NCI-H524 (cell line): ENCODE measurements at places on chromosomes 6 and 20.

- DNase-seq: no peak
Measured at GRCh38 chr6:34485321-34486060, 19.6 kb downstream of the PACSIN1 start.

- DNase-seq: no peak
Measured at GRCh38 chr6:16179970-16180431, 51.1 kb downstream of the MYLIP start.

GRCh38 chr6:36101691-36102090, 28.6 kb upstream of the MAPK13 start:
- DNase-seq: no peak

- DNase-seq: no peak
Measured at GRCh38 chr6:21751608-21752007, 158.1 kb downstream of the SOX4 start.

- DNase-seq: no peak
Measured at GRCh38 chr6:112636650-112637262, 289.6 kb downstream of the RFPL4B start.

- no peak for DNase-seq
Measured at GRCh38 chr6:132054525-132054924, 103.4 kb upstream of the CCN2 start.

GRCh38 chr6:25629198-25629576, 22.8 kb upstream of the SCGN start:
- DNase-seq: peak; percentile 47

DNA sequence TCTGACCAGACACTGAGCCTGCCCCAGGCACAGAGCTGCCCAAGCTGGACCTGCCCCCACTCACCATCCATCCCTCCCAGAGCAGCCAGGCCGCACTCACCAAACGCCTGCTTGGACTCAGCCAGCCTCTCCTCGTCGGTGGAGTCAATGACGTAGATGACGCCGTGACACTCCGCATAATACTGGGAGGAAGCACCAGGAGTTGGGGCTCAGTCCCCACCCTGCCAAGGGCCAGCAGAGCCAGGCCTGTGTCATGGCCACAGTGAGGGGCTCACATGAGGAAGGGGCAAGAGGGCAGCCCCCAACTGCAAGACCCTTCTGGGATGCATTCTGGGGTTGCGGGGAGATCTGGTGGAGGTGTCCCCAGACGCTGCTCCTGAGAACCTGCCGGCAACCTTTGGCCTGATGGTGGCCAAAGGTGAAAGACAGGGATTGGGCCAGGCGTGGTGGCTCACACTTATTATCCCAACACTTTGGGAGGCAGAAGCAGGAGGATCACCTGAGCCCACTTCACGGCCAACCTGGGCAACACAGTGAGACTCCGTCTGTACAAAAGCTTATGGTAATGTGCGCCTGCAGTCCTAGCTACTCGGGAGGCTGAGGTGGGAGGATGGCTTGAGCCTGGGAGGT, 5.6 kb downstream of the ARFRP1 start:
- DNase-seq: no peak

- DNase-seq: no peak
Measured at GRCh38 chr20:51356871-51357270, 185.6 kb downstream of the NFATC2 start.

DNA sequence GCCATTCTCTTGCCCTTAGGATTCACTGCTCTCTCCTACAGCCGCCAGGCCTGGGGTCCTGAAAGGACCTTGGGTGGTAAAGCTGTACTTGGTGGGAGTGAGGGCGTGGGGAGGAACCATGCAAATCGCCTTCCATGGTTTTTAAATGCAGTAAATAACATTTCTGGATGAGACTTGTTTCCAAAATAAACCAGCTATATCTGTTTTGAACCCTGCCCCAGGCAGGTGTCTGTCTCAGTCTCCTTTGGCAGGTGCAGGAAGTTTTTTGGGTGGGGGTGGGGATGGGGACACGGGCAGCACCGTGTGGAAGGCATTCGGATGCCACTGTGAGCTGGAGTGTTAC, 14.3 kb downstream of the ITPA start:
- no peak for DNase-seq

GRCh38 chr20:29300579-29301551, 1956.6 kb upstream of the DEFB115 start:
- no peak for DNase-seq

- no peak for DNase-seq
Measured at GRCh38 chr6:159606786-159607185, 86.3 kb downstream of the SOD2 start.

- DNase-seq: no peak
Measured at GRCh38 chr6:137631323-137631722, 137.1 kb upstream of the OLIG3 start.

DNA sequence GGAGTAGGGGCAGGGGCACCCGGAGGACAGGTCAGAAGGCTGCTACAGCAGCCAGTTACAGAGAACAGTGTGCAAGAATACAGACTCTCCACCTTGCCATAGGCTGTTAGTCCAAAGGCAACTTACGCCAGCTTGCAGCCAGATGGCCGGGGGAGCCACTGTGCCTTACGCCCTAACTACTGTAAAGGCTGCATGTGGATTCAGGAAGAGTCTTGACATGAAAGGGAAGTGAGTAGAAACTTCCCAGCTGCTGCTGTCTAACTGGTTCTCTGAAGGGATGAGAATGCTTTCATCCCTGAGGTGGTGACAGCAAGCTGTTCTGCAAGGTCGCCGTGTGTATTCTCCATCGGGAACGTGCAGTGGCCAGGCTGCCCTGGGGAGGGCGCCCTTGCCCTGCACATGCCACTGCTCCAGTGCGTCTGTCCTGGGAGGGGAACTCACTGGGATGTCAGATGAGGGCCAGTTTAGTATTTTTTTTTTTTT, 46.1 kb downstream of the LYRM4 start:
- DNase-seq: peak; percentile 85

DNA sequence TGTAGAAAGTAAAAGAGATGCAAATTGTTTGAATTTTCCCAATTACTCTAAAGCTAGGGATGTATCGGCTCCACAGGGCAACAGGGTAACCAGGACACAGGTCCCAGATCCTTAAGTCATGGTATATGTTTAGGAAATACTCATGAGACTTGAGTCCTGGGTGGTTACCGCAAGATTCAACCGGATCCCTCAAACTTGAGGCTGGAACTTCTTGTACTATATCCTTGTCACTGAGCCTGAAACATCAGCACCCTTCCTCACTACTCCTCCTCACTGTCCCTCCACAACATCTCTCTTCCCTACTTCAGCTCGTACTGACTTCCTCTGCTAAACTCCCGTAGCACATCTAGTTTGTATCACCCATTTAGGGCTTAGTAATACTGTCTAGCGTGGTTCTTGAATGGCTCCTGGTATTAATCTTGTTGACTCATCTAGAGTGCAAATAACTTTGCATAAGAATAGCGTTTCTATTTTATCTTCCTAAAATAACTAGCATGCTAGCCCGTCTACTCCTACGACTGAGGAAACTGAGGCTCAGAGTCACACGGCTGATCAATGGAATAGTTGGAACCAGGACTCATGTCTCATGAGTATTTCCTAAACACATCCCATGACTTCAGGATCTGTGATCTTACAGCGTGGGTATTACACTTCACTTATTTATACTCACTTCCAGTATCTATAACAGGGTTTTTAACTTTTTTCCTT, 72.1 kb downstream of the FILIP1 start:
- no peak for DNase-seq

- DNase-seq: no peak
Measured at GRCh38 chr6:90238496-90239266, 58.0 kb downstream of the BACH2 start.

DNA sequence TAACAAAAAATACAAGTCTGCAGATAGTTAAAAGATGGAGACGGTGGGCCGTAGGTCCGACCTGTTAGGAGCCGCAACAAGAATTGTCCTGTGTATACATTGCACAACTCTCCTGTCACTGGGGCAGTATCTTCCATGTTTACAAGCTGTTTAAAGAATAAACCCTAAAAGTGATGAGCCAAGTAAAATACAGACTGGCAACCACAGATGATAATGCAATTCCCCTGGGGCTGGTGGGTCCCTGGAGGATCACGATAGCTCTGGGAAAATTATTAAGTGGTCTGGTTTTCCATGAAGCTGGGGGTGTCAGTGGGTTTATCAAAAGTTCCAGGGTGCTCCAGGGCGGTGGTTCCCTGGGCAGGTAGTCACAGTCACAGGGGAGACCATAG, 8.1 kb upstream of the FAM50B start:
- DNase-seq: no peak

DNA sequence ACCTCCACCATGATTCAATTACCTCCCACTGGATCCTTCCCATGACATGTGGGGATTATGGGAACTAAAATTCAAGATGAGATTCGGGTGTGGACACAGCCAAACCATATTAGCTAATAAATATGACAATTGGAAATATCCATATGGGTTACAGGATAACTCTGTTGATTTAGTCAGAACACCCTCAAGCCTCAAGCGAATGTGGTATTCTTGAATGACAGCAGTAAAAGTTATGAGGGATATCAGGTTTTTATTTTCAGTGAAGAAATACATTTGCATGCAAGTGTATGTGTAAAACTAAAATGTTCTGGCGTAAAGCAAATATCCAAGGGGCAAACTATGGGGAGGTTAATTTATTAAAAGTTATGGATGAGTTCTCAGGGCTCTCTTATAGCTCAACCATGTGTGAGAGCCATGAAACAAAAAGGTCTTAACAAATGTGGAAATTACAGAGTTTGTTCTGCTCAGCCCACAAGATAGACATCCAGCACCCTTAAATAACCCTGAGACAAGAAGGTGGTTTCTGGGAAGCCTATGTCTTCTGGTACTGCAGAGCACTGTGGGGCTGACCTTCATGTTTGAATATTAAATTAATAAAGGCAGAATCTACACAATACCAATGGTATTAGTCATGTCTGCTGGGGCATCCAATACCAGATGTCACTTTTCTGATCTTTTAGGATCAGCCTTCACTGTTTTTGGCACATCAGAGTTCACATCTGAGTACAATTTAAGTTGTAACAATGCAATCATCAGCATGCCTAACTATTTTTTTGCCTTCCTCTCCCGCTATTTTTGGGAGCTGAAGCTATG, 370.5 kb upstream of the RSPO3 start:
- DNase-seq: no peak

- no peak for DNase-seq
Measured at GRCh38 chr20:61815678-61816077, 250.0 kb downstream of the TAF4 start.

GRCh38 chr20:59955131-59955796, 3.0 kb upstream of the CDH26 start:
- DNase-seq: peak; percentile 64

GRCh38 chr6:136737871-136738691, 54.2 kb downstream of the MAP3K5 start:
- DNase-seq: no peak

DNA sequence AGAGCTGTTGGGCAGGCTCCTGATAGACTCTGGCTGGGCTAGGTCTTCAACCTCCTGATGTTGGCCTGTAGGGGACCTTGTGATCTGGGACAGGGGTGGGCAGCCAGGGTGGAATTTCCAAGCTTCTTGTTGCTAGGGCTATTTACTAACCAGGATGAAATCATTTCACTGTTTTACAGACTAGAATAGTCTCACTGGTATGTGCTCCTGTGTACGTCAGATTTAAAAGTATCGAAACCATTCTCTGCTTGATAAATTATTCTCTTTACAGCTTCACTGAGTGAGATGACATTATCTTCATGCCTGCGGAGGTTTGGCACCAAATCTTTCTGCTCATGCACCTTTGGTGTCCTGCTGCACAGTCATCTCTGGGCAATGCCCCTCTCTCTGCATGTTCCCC, 10.9 kb downstream of the EDN1 start:
- no peak for DNase-seq

DNA sequence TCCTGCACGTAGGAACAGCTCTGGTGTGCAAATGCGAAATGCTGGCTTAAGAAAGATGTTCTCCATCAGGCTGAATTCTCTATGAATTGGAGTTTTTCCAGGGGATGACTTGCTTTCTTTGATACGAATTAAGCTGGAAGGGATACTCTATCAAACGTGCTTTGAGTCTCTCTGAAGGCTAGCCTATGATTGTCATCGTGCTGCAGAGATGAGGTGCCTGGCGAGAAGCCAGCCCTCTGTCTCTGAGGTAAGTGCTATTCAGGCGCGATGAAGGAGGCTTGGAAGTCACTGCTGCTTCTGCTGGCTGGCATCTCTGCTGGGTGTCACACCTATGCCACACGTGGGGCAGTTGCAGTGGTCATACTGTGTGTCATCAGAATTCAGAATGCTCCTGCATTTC, 223.7 kb downstream of the TAF4 start:
- DNase-seq: no peak

DNA sequence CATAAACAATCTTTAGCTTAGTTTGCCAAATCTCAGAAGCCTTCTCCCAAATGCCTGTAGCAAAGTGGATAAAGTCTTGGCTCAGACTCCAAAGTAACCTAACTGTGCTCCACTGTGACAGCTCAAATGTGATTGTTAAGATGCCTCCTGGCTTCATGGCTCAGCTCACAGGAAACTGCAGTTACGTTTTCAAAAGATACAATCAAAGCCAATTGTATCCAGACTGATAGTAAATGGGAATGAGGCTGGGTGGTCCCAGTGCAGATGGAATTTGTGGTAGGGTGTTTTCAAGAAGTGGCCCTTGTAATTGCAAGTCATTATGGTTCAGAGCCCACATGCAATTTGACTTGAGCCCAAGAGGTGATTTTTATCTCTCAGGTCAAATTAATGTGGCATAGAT, 151.2 kb upstream of the TAB2 start:
- no peak for DNase-seq

DNA sequence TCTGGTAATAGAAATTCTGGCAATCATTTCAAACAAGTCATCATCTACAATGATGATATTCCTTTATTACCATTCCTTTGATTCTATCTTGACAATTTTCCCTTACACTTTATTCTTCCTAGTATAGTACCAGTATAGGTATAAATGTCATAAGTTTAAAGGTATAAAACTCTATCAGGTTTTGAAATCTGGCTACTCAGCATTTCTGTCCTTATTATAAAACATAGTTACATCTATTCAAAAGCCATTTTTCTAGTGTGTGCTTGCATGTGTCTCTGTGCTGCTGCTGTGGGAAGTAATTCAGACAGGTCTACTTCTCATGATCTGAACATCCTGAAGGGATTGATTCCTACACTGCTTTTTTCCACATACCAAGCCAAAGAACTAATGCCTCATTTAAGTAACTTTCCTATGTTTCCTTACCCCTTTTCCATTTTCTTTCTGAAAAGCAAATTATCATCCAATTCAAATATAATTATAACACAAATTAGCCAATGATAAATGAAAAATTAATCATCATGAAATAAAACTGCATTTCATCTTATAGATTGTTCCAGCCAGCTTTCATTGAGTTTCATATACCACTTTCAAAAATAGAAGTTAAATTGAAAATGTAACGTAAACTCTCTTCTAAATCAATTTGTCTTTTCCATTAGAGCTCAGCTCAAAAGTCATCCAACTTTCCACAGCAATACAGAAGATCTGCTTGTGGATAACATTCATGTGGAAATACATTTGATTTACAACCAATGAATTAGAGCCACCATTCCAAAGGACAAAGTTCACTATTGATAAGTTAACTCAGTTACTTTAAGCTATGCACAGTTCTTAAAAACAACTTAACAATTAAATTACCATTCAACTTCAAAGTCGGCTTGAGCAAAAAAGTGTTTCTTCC, 35.9 kb downstream of the COL12A1 start:
- no peak for DNase-seq

GRCh38 chr6:63567966-63568365, 4.3 kb upstream of the LOC128125822 start:
- DNase-seq: no peak
